ENCODE measurements at places on chromosomes 16 and 17.
A peak's percentile ranks its signal among the peaks of the same experiment; 100 is the strongest.

- DNase-seq: no peak
Measured at GRCh38 chr17:56031636-56032035, 121.6 kb upstream of the ANKFN1 start.

- DNase-seq: no peak
Measured at GRCh38 chr17:72191921-72192799, 71.3 kb downstream of the SOX9 start.

DNA sequence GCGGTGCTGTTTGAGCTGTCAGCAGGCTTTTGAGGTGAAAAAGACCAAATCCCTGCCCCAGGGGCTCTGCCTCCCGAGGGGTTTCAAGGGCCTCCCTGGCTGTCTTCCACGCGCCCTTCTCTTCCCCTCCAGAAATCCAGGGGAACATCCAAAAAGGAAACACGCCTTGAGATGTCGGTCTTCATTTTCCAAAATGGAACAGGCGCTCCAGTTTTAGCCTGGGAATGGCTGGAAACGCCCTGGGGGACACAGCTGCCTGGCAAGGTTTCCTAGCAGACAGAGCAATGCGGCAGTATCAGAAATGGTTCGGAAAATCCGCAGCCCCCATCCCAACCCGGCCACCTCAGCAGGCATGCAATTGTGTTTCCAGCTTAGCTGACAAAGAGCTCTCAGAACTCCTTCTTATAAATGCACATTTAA lies 16.6 kb upstream of the LITAF start:
- DNase-seq: no peak

- DNase-seq: peak; percentile 59
Measured at GRCh38 chr17:82297280-82297713, 20.1 kb downstream of the CD7 start.

DNA sequence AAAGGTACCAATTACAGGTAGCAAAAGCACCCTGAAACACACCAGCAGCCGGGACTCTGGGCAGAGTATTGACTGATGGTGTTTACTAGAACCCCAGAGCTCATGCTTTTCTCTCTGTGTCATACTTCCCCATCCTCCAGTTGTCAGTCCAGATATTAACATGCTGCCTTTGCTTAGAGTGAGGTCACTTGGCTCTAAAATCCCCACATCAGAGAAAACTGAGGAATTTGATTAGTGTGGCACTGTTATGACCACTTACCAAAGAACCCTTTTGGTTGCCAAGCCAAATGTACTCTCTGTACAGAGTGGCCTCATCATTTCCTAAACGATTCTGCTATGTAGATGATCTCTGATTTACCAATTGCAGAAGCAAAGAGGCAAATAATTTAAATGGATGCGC lies 80.4 kb downstream of the ABCC12 start:
- no peak for DNase-seq

GRCh38 chr16:68234188-68235107 lies 1.5 kb downstream of the ESRP2 start:
- DNase-seq: peak; percentile 95

- peak; percentile 63 for DNase-seq
Measured at GRCh38 chr16:88651276-88651988, 579 bp upstream of the CYBA start.

- DNase-seq: peak; percentile 32
Measured at GRCh38 chr16:87806641-87807546, 41.1 kb upstream of the KLHDC4 start.

All from NCI-H2029 (cell line).